Stimulated activated CD4-positive, alpha-beta T cell treated with anti-CD3 and anti-CD28 coated beads, Interleukin-4, amount 100 ng/mL, for 1 hour (primary cell): ENCODE measurements at places on chromosomes 11 and 22.

GRCh38 chr11:97687111-97687510, 1297.3 kb downstream of the JRKL start:
- DNase-seq, result no peak

- no peak for DNase-seq
Measured at GRCh38 chr11:11841116-11841722, 553 bp upstream of the USP47 start.

- DNase-seq, result no peak
Measured at GRCh38 chr11:45155058-45155551, 8.7 kb downstream of the PRDM11 start.

DNA sequence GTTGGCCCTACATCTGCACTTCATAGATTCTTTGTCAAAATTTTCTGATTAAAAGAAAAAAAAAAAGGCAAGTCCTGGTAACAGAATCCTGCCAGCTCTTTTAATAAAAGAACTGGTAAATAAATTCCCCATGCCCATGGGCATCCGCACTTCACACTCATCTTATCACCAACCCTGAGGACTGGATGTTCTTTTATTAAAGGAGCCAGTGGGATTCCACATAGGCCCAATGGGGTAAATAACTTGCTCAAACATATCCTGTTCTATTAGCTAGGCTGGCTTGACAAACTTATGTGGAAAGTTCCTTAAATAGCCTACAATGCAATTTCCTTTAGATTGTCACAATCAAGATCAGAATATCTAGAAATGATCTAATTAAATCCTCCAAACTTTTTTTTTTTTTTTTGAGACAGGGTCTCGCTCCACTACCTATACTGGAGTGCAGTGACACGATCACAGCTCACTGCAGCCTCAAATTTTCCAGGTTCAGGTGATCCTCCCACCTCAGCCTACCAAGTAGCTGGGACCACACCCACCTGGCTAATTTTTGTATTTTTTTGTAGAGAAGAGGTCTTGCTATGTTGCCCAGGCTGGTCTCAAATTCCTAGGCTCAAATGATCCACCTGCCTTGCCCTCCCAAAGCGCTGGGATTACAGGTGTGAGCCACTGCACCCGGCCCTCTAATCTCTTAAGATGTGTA, 380.9 kb downstream of the LARGE1 start:
- no peak for DNase-seq

- DNase-seq, result no peak
Measured at GRCh38 chr22:43889201-43889859, 2.5 kb downstream of the PNPLA5 start.

DNA sequence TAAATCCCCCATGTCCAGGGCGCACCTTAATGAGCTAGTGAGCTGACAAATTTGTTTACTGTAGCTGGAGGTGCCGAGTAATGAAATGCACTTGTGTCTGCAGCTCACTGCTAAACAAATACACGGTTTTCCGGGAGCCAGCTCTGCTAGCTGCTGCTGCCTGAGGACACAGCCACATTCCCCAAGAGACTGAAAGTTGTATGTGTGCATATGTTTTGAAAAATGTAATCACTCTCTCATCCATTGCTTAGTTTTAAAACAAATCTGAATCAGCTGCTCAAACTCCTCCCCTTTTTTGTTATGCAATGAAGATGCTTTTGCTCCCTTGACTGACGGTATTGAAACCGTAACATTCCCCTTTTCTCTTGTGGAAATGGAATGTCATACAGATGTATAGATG, 62.4 kb upstream of the NNMT start:
- no peak for DNase-seq

DNA sequence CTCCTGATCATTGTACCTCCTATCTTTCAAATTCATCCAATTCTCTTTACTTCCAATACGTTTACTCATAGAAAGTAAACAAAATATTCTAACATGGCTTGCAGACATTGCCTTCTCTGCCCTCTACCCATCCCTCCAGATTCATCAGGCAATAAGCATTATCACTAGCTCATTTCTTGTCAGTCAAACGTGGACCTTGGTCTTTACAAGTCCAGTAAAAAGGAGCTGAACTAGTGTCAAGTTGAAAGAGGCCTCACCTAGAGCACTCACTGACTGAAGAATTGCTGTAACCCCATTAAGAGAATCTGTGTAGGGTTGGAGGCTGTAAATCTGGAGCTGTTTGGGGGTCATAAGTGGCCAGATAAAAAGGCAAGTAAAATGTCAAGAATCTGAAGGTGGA, 435.0 kb upstream of the CCDC179 start:
- DNase-seq, result no peak

DNA sequence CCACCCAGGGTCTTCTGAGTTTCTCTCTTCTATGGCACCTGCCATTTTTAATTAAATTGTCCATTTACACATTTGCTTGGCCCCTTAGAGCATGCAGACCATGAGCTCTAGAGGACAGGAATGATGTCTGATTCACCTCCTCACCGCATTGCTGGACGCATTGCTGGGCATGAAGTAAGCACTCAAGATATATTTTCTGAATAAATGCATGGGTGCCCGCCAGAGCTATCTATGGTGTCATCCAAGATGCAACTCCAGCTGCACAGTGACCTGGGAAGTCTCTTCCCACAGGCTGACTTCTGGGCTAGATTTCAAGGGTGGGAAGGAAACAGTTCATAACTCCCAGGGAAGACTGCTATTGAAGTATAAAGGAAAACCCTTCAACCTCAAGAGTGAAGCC, 66.6 kb upstream of the ASPHD2 start:
- no peak for DNase-seq

DNA sequence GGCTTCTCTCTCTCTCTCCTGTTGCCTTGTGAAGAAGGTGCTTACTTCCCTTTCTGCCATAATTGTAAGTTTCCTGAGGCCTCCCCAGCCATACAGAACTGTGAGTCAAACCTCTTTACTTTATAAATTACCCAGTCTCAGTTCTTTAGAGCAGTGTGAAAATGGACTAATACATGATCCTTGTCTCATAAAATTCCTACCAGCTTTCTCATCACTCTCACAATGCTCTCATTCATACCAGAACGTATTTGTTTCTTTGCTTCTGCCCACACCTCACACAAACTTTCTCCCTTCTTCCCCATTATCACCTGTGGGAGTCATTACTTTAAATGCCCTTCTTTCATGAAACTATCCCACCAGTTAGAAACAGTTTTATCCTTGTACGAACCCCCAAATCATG, 62.7 kb upstream of the ARHGAP42 start:
- DNase-seq, result no peak

DNA sequence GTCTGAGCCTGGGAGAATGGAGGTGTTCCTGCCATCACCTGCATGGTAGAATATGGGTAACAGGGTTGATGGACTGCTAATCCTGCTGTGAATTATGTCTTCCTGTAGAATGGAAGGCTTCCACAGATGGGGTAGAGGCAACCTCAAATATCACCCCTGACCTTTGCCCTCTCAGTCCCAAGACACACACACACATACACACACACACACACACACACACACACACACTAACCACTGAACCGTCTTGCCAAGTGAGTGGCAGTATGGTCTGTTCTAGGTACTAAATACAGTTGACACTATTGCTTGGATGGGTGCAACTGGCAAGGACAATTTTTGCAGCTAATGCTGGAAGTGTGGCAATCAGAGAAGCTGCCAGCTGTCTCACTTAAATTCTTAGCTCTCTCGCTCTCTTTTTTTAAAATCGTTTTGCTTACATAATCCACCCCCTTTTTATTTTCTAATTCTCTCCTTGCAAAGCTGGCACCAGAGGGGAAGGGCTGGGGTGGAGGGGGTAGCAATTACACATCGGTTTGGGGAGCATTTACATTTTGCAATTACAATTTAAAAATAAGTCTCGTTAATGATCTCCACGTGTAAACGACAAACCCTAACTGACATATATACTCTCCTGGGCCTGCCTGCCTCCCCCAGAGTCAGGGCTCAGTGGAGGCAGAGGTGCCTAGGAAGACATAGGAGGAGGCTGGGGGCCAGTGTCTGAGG, 162.6 kb downstream of the FEZ1 start:
- no peak for DNase-seq

DNA sequence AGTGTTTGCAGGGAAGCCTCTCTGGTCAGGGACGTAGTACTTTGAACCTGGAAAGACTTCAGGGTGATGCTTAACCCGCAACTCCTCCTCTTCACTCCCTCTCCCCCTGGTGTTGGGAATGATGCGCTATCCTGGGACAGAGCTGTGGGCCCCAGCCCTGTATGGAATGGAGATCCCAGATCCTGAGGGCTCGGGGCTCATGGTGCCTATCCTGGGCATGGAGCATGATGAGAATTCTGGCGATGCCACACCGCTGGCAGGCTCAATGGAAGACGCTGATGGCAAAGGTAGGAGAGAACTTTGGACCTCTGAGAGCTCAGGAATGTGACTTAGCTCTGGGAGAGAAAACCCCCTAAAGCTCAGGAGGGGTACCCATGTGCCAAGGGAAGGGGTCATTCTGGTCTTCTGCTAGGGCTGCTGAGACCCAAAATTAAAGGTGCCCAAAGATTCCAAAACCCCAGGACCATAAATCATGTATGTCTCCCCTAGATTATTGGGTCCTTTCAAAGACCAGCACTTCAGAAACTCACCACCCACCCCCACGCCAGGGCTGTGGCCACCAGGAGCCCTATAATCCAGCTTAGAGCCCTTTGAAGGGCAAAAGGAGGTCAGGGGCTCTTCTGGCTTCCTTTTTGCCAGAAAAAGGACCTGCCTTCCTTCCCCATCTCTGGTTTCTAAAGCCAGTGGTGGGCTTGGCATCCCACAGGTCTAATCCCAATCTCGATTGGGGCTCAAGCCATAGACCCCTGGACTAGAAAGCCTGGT, 52.5 kb downstream of the BTG4 start:
- DNase-seq, result no peak

GRCh38 chr11:117669062-117669461, 128.0 kb downstream of the DSCAML1 start:
- DNase-seq, result no peak

DNA sequence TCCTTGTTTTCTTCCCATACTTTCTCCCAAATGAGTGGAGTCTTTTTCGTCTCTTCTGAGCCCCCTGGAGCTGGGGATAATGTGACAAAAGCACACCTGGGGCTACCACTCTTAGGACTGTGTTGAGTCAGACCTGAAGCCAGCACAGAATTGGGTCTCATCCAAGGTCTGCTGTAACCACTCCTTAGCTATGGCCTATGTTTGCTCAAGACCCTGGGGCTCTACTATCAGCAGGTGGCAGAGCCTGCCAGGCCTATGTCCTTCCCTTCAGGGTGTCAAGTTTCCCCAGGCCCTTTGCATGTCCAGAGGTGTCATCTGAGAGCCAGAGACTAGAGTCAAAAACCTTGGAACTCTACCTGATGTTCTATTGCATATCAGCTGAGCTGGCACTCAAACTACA, 335.7 kb downstream of the DDX10 start:
- no peak for DNase-seq

DNA sequence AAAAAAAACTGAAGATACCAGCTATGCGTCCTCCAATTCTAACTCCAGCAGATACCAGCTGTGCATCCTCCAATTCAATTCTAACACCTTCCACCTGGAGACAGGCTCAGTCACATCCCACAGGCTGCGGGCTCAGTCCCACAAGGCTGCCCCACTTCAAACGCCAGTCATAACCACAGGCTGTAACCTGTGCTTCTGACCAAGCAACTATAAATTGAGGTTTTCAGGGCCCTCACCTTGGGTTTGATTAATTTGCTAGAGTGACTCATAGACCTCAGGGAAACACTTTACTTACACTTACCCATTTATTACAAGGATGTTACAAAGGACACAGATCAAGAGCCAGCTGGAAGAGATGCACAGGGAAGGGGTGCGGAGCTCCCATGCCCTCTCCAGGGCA, 32.4 kb upstream of the MSANTD2 start:
- no peak for DNase-seq

DNA sequence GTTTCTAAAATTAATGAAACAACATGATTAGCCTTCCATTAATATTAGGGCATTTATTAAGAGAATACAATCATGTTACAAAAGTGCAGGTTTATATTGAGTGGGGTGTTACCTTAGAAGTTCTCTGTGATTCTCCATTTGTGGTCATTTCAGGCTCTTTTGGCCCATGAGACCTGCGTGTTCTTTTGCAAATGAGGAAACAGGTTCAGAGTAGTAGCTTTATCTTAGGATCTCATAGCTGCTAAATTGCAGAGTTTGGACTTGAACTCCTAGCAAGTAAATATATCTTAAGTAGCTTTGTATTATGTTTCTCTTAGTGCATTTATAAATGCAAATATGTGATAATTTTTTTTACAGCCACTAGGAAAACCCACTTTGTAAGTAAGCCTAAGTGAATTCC, 18.3 kb downstream of the FAR1 start:
- no peak for DNase-seq

GRCh38 chr11:62048100-62048499, 75.7 kb upstream of the INCENP start:
- no peak for DNase-seq

GRCh38 chr11:35632301-35632700, 14.0 kb downstream of the FJX1 start:
- DNase-seq, result no peak

GRCh38 chr11:27858866-27859265, 158.6 kb upstream of the BDNF start:
- no peak for DNase-seq

- DNase-seq, result no peak
Measured at GRCh38 chr11:129331217-129331616, 44.4 kb upstream of the BARX2 start.

- no peak for DNase-seq
Measured at GRCh38 chr22:24310969-24311368, 40.3 kb downstream of the SPECC1L start.

- DNase-seq, result no peak
Measured at GRCh38 chr11:112266410-112266778, 5.7 kb upstream of the PLET1 start.

- DNase-seq, result no peak
Measured at GRCh38 chr11:96335388-96335787, 7.6 kb downstream of the MAML2 start.

DNA sequence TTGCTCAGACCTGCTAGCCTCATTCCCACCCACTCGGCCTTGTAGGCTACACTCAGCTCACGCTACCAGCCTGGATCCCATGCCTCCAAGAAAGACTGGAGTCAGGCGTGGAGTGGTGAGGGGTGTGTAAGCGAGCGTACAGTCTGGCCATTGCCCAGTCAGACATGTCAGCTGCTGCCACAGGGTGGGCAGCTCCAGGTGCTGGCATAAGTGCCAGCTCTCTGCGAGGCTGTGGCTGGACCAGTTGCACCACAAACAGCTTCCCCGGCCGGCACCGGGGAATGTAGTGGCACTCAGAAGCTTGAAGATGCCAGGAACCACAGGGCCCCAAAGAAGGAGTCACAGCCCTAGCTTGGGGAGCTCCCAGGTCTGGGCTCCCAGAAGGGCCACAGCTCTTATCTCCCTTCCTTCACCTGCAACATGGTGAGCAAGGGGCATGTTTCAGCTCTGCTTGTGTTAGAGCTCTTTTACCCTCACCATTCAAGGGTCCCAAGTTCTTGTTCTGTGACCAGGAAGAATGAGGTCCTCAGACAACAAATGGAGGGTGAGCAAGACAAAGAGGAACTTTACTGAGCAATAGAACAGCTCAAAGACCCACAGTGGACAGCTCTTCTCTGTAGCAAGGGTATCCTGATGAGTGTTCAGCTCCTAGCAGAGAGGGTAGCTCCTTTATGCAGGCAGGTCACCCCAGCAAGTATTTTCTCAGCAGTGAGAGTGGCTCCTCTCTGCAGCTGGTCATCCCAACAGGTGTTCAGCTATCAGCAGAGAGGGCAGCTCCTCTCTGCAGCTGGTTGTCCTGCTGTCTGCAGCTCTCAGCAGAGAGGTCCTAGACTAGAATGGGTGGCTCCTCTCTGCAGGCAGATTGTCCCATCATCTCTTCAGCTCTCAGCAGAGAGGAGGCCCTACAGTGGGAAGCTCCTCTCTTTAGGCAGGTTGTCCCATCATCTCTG, 6.0 kb downstream of the SBF2 start:
- DNase-seq, result no peak

- DNase-seq, result no peak
Measured at GRCh38 chr11:112977755-112978154, 16.5 kb downstream of the NCAM1 start.
